NCI-H1048 (cell line): ENCODE measurements at places on chromosomes 5 and 9.

- no peak for DNase-seq
These were observed 56.0 kb upstream of the OSMR start for GRCh38 chr5:38789777-38790176.

- DNase-seq = no peak
These were observed 43.2 kb downstream of the RFX3 start for GRCh38 chr9:3482578-3482977.

DNA sequence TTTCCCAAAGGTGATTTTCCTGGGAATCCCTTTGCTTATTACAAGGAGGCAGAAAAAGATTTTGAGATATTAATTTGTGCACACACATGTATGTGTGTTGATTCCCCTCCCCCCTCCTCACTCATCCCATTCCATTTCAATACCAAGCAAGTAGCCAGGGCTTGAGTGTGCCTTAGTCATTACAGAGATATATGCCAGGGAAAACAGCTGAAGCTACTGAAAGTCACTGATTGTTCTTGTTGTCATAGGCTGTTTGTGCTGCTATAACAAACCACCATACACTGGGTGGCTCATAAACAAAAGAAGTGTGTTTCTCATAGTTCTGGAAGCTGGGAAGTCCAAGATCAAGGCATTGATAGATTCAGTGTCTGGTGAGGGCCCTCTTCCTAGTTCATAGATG is 158.6 kb downstream of the BAAT start:
- DNase-seq = no peak

DNA sequence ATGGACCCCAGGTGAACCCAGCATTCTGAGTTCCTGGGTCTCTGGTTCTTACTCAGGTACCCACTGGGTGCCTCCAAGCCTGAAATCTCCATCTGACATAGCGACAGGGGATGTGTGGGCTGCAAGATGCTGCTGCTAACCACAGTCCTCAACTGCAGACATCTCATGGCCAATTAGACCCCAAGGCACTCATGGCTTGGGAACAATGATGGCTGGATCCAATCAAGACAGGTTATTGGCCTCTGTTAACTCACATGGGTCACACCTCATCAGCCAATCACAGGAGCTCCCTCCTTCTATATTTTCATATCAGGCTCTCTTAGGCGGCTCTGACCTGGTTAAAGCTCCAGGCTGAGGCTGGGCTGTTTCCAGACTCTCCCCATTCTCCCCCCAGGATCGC is 57.0 kb downstream of the CXXC5 start:
- DNase-seq = no peak

DNA sequence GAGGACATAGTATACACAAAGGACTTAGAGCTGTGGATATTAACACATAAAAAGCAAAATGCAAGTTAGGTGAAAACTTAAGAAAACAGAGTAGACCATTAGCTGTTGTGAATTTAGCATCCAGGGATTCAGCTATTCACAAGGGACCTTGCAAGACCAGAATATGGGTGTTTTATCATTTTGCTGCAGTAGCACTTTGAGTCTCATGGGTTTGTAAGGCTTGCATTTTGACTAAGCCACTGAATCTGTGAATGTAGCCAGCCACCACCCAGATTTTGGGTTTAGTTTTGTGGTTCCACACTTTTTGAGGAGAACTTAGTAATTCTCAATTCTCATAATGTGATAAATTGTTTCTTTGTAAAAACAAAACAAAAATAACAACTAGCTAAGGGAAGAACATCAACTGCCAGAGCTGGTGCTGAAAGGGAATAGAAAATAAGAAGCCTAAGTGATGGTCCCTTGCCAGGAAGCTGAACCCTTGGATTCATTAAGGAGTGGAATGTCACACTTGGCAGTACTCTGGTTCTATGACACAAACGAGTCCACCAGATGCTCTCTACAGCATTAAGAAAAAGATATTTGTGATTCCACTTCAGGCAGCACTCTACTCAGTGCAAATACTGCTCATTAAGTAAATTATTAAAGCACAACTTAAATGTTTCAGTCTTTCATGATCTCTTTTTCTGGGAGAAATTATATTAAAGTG is 557.4 kb upstream of the ZNF462 start:
- DNase-seq = no peak

GRCh38 chr9:94199776-94200175 is 59.3 kb upstream of the ZNF169 start:
- DNase-seq = no peak

DNA sequence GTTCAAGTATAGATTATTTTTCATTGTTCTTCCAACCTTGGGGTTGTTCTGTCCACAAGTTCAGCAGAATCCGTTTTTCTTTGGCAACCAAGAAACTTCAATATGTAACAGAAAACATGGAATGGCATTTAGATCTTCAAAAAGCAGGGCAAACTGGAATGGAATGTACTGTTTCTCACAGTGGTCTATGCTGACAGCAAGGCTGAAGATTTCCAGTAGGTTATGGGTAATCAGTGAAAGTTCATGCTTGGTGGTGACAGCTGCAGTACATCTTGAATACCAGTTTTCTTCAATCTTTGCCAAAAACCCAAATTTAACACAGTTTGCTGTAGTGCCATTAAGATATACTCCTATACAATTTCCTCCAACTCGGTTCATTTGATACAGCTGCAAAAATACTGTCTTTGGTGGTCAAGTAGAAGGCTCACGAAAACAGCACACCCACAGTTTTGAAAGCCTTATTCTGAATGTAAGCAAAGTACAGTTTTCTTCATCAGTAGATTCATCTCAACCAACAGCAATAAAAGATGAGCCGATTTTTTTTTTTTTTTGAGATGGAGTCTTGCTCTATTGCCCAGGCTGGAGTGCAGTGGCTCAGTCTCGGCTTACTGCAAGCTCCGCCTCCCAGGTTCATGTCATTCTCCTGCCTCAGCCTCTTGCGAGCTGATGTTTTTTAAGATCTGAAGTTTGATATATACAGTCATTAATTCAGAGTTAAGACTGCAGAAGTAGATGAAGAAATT is 4.9 kb downstream of the TRIM52 start:
- no peak for DNase-seq

DNA sequence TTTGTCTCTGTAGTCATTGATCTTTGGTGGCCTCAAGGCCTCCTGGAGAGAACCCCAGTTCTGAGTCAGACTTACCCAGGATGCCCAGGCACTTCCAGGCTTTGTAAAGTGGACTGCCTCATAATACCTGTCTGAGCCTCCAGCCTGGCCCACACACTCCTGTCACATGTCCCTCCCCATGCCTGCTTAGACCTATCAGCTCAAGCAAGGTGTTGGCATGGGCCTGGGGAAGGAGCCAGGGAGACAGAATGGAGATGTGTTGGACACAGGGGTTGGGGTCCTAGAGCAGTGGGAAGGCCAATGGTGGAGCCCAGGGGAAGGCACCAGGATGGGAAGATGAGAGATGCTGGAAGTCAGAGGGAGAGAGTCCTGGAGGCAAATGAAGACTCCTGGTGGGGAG is 136.2 kb downstream of the CFAP90 start:
- no peak for DNase-seq

GRCh38 chr5:127898551-127899213 is 184.9 kb upstream of the SLC12A2 start:
- DNase-seq = no peak

- DNase-seq = no peak
These were observed 1.9 kb upstream of the NPR2 start for GRCh38 chr9:35789541-35789940.

DNA sequence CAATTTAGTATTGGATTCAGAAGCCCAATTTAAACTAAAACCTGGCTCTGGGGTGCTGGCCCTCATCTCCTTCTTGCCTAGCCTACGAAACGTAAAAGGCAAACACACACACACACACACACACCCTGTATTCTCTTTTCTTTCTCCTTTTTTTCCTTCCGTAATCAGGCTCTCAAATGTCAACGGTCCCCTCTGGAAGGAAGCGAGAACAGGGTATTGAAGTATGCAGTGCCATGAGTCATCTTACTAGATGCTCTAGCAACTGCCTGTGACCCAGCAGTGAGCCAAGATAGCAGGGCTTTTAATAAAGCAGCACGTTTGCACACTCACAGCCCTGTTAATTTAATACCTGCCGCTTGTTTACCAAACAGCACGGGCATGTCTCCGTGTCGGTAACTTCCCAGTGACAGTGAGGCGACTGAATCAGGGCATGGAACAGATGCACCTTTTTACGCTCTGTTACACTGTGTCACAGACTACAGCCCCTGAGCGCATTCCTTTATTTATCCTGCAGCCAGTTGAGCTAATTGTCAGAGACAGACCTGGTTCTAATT is 243.8 kb downstream of the BNC2 start:
- DNase-seq = no peak

DNA sequence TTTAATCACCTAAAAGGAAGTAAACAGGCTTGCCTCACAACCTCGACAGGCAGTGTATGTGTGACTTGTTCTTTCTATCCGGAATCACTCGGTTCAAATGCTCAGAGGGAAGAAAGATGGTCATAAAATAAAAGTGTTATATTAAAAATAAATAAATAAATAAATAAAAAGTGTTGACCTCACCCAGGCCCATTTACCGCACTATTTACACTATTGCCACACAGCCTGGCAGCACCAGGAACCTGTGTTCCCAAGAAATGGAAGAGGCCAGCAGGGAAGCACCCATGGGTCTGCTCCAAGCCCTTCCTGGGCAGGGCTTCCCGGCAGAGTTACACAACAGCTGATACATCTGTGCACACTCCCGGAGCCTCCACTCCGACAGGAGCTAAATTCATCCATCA is 127.9 kb downstream of the EFNA5 start:
- no peak for DNase-seq

DNA sequence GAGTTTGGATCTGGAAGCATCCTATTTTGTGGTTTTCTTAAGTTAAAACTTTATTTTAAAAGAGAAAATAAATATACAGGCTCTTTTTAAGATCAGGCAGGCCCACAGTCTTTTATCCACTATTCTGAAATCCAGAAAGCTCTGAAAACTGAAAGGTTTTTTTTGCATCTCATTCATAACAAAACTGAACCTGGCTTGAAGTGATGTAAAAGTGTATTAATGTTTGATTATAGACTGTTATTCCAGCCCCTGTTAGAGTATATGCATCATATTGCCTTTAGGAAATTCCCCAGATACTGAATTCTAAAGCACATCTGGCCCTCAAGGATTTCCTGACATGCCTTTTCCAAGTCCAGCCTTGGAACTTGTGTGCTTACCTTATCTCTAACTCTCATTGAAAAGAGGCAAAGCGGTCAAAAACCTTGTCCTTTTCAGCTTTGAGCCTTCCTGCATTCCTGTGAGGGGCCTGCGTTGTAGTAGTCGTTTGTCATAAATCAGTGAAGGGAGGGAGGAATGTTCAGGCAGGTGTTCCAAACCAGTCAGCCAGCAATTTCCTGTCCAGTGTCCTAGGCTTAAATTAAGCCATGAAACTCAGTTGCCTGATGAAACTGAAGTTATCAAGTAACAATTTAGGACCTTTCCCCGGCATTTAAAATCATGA is 110.4 kb downstream of the TLE4 start:
- no peak for DNase-seq

DNA sequence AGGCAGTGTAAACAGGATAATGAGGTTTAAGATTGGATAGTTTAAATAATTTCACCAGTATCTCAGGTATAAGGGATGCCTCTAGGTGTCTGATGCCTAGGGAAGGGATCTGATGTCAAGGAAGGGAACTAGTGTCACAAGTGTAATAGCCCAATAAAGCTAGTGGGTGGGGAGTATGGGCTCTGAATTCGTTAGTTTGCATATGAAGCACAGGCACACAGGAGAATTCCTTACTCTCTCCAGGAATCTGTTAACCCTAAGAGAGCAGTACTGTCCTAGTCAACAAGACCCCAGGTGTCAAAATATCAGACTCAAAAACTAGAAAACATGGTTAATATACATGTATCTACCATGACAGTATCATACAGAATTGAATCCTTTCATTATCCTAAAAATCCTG is 352.5 kb upstream of the CYLC2 start:
- DNase-seq = no peak

DNA sequence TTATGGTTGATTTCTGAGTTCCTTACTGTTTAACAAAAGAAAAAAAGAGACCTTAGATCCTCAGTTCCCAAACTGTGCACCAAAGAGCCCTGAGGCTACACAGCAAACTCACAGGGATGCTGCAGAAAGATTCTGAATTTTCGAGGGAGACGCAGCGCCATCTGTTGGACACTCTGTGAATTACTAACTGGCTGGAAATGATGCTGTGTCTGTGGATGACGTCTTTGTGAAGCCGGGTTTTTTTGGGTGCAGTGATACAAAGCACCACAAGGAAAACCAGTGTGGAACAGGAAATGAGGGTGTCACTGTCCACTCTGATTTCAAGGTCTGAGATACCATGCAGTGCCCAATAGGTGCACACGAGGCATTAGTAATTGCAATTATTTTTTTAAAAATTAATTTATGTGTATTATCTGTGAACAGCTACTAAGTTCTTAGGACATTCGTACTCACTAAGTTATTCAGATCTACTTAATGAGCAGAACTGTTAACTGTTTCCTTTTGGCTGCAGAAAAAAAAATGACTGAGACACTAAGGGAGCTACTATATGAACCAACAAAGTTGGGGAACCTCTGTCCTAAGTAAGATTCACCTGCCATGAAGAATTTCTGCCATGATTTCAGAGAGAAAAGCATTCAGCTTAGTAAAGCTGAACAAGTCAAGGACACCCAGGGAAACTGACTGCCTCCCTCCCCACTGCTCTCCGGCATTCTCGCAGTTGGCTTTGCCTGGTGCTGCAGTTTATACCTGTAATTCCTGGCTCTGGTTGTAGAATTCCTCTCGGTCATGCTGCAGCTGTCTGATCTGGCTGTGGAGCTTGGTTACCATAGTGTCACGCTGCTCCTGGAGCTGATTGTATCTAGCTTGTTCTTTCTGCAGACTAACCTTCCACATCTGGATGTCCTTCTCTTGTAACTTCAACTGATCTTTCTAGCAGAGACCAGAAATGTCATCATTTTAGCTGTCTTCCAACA is 23.4 kb downstream of the SPACA9 start:
- DNase-seq = peak; percentile 40

DNA sequence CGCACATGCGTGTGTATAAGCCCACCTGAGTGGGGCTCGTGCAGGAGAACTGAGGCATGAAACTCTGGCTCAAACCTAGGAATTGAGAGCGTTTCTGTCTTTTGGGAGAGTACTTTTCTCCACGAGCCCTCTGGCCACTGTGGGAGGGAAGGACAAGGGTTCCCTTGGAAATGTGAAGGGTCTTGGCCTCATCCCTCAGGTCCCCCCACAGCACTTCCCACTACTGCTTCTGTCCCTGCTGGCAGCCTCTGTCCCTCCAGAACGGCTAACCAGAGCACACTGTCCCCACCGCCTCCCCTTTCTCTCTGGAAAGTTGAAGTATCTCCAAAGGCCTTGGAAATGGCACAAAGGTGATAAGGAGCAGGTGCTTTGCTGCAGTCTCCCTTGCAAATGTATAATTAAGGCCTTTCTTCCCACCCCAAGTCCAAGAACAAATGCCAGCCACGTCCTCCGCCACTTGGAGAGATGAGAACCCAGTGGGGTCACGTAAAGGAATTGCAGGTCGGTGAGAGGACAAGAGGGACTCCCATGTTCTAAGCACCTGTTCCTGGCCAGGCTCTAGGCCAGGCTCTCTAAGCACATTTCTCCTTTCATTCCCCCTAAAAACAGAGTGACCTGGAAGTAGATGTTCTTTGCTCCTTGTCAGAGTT is 107.9 kb upstream of the LMX1B start:
- no peak for DNase-seq
